ENCODE measurements at places on chromosomes 16 and 17. TPM values are rescaled to one million over a fixed set of nuclear protein-coding genes. Genes with fewer than 3 reads are reported as not detected.

The ABCC11 gene
- total RNA-seq, result 0.21 TPM

The GDPD1 gene
- total RNA-seq, result 1.8 TPM

The CHP2 gene
- total RNA-seq, result 0.37 TPM

The DNAI2 gene
- not detected for total RNA-seq

The USP6 gene
- total RNA-seq, result not detected

The BCAS3 gene
- 14.7 TPM for total RNA-seq

The CBFA2T3 gene
- total RNA-seq, result 0.09 TPM

The OR2C1 gene
- not detected for total RNA-seq

The RPUSD1 gene
- 48.0 TPM for total RNA-seq

The GSG1L gene
- total RNA-seq, result not detected

The TLCD1 gene
- total RNA-seq, result 20.2 TPM

Measured in airway epithelial cell (primary cell).